ENCODE measurements at places on chromosomes 1 and 21.

DNA sequence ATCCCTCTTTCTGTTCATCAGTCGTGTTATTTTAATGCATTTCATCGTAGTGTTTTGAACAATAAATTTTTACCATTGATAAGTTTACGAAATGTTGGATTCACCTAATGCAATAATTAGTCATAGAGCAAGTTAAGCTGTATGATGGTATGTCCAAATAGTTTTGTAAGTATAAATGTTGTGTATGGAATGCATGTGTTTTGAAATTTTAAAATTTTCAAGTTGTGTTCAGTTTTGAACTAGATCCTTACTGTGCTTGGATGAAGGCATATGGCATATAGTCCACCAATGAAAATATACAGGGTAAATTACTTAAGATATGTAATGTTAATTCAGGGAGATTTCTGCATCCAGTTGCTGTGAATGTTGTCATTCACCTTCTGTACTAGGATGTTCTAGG, 2.3 kb downstream of the ZMYM4 start:
- no peak for DNase-seq

- DNase-seq: peak; percentile 33
Measured at GRCh38 chr1:3695326-3696217, 43.3 kb downstream of the TP73 start.

- DNase-seq: no peak
Measured at GRCh38 chr1:36116901-36117300, 8.1 kb downstream of the COL8A2 start.

- DNase-seq: peak; percentile 55
Measured at GRCh38 chr21:45498646-45499000, 43.6 kb downstream of the SLC19A1 start.

- no peak for DNase-seq
Measured at GRCh38 chr1:38009088-38009840, 3.3 kb upstream of the UTP11 start.

- peak; percentile 10 for DNase-seq
Measured at GRCh38 chr1:170530972-170531757, 801 bp upstream of the GORAB start.

GRCh38 chr1:15944308-15945010, 31.4 kb downstream of the ZBTB17 start:
- no peak for DNase-seq

GRCh38 chr1:246544001-246544400, 22.1 kb downstream of the TFB2M start:
- DNase-seq: no peak

DNA sequence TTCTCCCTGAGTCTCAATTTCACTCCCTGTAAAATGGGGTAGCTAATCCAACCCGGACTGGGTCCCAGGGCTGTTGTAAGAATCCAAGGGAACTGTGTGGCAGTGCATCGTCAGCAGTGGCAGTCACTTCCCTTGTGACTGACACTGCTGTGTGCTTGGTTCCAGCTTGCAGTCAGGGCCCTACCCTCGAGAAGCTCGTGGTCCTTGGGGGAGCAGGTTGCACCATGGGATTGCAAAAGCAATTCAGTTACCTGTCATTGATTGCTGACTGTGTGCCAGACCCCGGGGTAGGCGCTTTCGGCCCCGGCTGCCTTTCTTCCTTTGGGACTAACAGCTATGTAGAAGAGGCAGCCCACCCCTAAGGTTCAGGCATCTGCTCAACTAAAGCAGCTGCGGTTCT, 2.9 kb downstream of the PTPRF start:
- DNase-seq: no peak

DNA sequence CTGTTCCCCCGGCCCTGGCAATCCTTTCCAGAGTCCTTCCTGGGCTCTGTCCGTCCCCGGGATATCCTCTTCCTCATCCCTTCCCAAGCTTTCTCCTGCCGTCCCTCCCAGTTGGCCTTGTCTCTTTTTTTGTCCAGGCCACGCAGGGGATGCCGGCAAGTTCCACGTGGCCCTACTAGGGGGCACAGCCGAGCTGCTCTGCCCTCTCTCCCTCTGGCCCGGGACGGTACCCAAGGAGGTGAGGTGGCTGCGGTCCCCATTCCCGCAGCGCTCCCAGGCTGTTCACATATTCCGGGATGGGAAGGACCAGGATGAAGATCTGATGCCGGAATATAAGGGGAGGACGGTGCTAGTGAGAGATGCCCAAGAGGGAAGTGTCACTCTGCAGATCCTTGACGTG, 13.4 kb upstream of the SVBP start:
- no peak for DNase-seq

GRCh38 chr1:225406976-225407725, 20.7 kb downstream of the LBR start:
- DNase-seq: no peak

DNA sequence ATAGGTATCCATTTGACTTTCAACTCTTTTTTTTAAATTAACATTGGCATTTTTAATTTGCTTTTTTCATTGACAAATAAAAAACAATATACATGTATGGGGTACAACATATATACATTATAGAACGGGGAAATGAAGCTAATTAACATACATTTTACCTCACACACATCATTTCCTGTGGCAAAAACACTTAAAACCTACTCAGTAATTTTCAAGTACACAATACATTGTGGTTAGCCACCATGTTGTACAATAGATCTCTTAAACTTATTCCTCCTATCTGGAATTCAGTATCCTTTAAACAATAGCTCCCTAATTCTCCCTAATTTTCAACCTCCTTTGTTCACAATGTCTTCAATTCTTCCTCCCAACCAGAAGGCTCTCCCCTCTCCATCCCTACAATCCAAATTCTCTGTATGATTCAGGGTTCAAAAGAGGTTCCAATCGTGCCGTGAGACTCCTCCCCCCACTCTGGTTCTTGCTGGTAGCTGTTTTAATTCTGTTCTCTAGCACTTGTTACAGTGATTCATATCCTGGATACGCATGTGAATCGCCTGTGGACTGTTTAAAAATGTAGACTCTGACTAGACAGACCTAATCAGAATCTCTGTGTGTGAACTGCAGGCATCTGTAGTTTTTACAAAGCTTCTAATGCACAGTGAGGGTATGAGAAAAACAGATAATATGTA, 87.6 kb upstream of the DUSP10 start:
- no peak for DNase-seq

DNA sequence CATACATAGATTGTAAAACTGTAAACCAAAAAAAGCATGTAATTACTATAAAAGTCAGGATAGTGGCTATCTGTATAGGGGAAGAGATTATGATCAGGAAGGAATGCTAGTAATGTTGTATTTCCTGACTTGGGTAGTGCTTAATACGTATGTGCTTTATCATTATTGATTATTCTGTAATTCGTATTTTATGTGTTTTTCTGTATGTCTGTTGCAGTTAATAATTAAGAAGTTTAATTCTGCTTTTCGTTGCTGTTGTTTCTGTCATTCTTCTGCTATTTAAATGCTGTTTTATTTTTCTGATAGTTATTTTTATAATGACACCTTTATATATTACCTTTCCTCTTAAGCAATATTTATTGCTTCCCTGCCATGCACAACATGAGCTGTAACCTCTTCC, 29.3 kb upstream of the TRIM33 start:
- DNase-seq: no peak

GRCh38 chr1:35377555-35377954, 109.0 kb downstream of the ZMYM4 start:
- no peak for DNase-seq

DNA sequence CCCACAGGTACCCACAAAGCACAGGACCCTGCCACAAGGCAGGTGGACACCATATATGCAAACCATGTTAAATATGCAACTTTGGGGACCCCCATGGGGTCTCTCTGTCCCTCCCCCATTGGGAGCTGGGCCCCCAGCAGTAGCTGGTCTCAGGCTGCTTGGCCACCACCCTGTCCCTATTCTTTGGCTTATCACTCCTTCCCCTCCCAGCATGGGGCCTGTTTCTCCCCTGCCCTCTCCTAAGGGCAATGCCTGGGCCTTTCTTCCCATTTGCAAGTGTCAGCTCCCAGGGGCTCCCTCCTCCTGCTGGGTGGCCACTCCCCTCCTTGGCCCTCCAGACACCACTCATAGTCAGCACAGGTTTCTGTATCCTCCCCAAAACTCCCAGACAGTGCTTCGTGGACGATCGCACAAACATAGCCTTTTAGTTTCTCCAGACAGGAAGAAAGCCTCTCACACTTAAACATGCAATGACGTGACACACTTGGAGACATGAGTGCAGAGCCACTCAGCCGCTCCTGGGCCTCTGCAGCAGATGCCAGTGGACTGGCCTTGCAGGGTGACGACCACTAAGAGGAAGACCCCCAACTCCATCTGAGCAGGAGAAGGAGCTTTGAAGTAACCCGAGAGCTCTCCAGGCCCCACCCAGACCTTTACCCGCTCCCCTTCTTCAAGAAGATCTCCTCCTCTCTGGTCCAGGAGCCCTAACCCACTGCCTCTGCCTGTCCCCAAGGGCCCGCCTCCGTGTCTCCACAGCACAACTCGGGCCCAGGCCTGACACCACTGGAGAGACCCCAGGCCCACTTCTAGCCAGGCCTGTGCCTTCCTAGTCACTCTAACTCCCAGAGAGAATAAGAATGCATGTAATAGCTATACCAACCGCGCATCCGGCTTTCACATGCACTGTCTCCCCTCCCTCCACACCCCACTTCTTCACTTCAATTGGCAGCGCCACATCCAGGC, 22.9 kb downstream of the CITED4 start:
- DNase-seq: no peak

GRCh38 chr21:25424048-25424447, 183.2 kb downstream of the MRPL39 start:
- no peak for DNase-seq

DNA sequence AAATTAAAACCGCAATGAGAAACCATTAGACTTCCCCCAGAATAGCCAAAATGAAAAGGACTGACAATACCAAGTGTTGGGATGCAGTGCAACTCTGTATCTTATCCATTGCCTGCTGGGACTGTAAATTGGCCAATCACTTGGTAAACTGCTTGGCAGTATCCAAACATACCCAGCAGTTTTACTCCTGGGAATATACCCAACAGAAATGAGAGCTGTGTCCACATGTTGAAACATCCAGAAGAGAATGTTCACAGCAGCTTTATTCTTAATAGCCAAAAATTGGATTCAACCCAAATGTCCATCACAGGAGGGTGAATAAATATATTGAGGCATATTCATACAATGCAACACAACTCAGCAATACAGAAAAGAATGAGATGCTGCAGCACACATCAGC, 13.7 kb upstream of the FAM20B start:
- DNase-seq: no peak

- DNase-seq: no peak
Measured at GRCh38 chr1:221759436-221759835, 17.5 kb upstream of the DUSP10 start.

DNA sequence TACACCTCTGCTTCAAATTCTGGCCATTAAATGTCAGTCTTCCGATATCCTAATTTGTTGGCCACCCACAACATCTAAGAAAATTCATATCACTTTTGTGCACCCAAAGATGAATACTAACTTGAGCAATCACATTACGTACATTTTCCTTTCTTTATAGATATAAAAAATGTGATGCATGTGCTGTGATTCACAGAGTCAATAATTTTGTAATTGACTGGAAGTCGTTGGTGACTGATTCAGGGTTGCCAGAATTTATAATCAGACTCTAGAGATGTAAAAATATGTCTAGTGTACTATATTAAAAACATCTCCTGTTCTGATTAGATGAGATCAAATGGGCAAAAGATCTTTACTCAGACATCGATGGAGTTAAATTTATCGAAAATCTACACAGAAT, 150.0 kb upstream of the KCTD3 start:
- no peak for DNase-seq

DNA sequence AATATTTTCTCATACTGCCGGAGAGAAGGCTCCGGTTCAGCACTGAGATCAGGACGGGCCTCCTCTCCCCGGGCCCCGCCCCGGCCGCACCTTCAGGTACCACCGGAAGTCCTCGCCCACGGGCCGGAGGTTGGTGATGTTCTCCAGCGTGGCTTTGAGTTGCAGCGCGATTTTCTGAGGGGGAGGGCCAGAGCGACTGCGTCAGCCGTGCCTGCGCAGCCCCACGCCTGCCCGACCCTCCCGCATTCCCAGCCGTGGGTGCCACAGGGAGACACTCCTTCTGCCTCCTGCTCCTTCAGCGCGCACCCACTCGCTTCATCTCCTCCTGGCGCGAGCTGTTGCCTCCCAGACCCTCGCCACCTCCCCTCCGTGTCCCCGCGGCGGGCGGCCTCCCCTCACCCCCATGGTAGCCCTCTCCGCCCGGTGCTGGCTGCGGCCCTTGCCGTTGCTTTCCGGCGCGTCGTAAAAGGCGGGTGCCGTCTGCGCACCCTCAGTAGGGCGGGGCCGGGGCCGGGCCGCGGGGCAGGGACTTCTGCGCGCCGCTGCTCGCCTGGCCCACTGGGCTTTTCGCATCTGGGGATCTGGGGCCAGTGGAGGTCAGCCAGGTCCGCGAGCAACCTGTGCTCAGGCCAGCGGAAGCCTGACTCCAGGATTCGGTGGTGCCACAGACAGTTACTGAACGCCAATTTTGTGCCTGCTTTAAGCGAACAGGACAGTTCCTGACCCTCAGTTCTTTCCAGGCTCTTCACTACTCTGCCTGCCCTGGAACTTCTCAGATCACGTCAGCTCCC, at the start of gene CZIB:
CZIB (minus strand) TSS at position 464 of the 791 bp plus-strand sequence; CDS start at position 405, 59 bp downstream.
- peak; percentile 93 for DNase-seq

DNA sequence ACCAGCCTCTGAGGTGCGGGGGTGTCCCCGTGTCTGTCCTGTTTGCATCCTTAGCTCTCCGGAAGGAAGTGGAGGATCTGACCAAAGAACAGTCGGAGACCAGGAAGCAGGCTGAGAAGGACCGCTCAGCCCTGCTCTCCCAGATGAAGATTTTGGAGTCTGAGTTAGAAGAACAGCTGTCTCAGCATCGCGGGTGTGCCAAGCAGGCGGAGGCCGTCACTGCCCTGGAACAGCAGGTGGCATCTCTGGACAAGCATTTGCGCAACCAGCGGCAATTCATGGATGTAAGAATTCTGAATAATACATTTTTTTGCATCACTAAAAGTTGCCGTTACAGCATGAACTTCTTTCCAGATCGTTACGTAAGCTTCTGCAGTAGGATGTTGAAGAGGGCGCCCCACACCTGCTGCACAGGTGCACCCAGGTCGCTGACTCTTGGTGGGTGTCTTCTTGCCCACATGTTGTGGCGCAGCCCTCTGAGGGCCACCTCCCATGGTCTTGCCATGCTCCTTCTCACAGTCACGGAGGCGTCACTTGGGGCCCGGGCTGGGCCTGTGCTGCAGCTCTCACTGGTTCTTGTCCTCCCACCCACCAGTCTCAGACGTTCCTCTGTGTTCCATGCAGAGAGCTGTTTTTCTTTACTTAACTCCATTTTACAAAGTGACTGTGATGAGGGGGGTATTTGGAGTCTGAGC, 61.3 kb upstream of the DIP2A start:
- no peak for DNase-seq

DNA sequence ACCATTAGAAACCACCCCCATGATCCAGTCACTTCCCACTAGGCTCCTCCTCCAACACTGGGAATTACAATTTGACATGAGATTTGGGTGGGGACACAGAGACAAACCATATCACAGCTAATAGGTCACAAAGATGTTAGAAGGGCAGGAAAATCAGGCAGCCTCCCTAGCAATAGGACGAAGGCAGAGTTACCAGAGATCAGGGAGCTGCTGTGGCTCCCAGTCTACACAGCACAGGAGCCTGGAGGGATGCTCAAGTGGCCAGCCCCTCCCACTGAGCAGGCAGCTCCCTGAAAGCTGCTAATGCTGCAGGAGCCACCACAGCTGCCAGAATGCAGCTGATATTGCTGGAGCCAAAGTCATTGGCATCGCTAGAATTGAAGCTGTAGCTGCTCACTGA, 51.0 kb downstream of the CR1L start:
- no peak for DNase-seq

- DNase-seq: no peak
Measured at GRCh38 chr1:109750241-109750882, 9.5 kb upstream of the GSTM3 start.

GRCh38 chr1:74357756-74358155, 122.6 kb downstream of the TNNI3K start:
- no peak for DNase-seq

All from T47D (cell line).